SK-N-SH (cell line): ENCODE measurements at places on chromosomes 5 and 9. TPM values are rescaled to one million over a fixed set of nuclear protein-coding genes. Genes with fewer than 3 reads are reported as not detected.

ZBED3 gene
- 5.8 TPM in 2 replicates for polyA plus RNA-seq

HDAC3 gene
- 104 and 115 TPM in 2 replicates for polyA plus RNA-seq

BARHL1 gene
- not detected in 2 replicates for polyA plus RNA-seq

TMOD1 gene
- polyA plus RNA-seq = 0.54 and 1.6 TPM in 2 replicates

- peaks cover 25% of the 10 kb centered on the region; the same call in 1 of the 2 replicates for H3K36me3 ChIP-seq
- DNase-seq = no peak
- no peak overlapping the region for H3K4me3 ChIP-seq
- H3K27ac ChIP-seq = no peak overlapping the region
- H3K27me3 ChIP-seq = no peaks in the 10 kb centered on the region
Measured at GRCh38 chr5:179577286-179577960, 27.1 kb downstream of the RUFY1 start.

DNA sequence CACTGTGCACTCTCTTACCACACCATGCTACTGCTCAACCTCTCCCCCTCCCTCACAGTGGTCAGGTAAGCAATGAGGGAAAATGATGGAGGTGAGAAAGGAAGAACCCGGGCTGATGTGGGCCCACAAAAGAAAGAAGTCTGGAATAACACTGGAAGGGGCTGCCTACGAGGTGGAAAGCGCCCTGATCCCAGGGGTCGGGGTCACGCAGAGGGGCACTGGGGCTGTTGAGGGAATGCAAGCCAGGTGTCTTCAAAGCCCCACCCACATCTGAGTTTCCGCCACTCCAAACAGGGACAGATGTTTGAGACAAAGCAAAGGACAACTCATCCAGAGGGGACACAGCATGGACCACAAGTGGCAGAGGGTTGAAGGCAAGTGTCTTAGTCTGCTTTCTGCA is 4.2 kb downstream of the TNIP1 start:
- no peak overlapping the region for H3K27ac ChIP-seq
- peaks cover 5% of the 10 kb centered on the region; the same call in 1 of the 2 replicates for H3K4me1 ChIP-seq
- no peak overlapping the region for H3K4me3 ChIP-seq
- no peak for DNase-seq
- no peaks in the 10 kb centered on the region; the same call in 1 of the 2 replicates for H3K36me3 ChIP-seq

GRCh38 chr5:166562246-166562645 is 1729.2 kb upstream of the WWC1 start:
- H3K4me3 ChIP-seq = no peak overlapping the region

DNA sequence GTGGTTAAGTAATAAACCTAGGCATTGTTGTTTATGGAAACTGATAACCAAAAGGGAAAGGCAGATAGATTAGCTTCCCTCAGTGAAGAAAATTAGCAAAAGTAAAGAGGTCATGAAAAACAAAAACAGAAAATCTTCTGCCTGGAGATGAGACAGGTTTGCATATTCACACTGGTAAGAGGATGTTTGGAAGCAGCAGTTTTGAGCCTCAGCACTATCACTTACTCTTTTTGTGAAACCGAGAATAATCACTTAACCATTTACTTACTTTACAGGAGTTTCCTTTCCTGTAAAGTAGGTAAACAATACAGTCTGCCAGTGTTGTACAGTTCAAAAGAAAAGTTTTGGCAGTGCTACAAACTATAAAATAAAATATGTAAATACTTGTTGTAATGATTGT is 35.5 kb upstream of the EMB start:
- H3K36me3 ChIP-seq = no peaks in the 10 kb centered on the region
- H3K4me3 ChIP-seq = no peak overlapping the region
- no peaks in the 10 kb centered on the region for H3K4me1 ChIP-seq
- H3K27me3 ChIP-seq = no peaks in the 10 kb centered on the region
- no peak overlapping the region for H3K27ac ChIP-seq
- DNase-seq = no peak

TMEM174 gene
- not detected in 2 replicates for polyA plus RNA-seq
